ENCODE measurements at places on chromosomes 13 and 19.

GRCh38 chr19:4115050-4115817 is 8.7 kb downstream of the MAP2K2 start:
- no peak for DNase-seq

- DNase-seq: no peak
These were observed 1697.2 kb upstream of the PCDH20 start for GRCh38 chr13:63112799-63113395.

- DNase-seq: no peak
These were observed 17.4 kb downstream of the CCDC70 start for GRCh38 chr13:51879133-51879532.

- DNase-seq: no peak
These were observed 245.7 kb downstream of the DNAJC15 start for GRCh38 chr13:43269037-43269481.

GRCh38 chr13:94315188-94315587 is 164.3 kb downstream of the DCT start:
- DNase-seq: no peak

DNA sequence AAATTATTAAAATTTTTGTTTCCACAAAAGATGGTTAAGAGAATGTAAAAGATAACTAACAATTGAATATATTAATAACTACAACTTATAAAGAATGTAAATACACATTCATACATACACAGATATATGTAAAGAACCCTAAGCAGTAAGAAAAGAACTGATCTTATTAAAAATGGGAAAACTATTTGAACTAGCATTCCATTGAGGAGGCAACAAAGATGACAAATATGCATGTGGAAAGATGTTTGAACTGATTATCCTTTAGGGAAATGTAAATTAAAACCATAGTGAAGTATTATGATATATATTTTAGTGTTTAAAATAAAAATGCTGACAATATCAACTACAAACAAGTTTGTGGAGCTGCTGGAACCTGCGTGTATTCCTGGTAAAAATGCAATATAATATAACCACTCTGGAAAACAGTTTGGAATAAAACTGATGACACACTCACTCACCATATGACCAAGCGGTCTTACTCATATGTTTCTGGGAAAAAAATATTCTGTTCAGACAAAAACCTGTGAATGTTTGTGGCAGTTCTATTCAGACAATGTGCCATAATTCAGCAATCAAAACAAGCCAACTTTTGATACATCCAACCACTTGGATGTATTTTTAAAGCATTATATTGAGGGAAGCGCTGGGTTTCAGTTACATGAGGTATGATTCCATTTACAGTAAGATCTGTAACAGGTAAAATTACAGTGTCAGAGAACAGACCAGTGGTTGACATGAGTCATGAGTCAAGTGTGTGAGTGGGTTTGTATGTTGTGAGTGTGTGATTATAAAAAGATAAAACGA is 694.4 kb upstream of the SLITRK5 start:
- no peak for DNase-seq

DNA sequence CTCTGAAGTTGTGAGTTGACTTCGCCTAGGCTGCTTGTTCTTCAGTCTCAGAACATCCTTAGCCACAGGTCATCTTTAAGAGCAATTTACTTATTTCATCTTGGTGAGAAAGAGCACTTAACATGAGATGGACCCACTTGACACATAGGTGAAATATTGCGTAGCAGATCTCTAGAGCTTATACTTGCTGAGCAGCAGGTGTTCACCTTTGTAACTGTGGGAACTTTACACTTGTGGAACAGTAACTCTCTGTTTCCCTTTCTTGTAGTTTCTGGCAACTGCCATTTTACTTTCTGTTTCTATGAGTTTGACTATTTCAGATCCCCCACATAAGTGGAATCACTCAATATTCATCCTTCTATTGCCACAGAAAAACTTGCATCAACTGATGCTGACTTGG is 95.7 kb downstream of the SLC10A2 start:
- DNase-seq: no peak

GRCh38 chr19:53876651-53877224 is 5.3 kb upstream of the PRKCG start:
- DNase-seq: no peak

GRCh38 chr13:75978818-75979217 is 342.7 kb downstream of the LMO7 start:
- no peak for DNase-seq

GRCh38 chr13:48532256-48532505 is 699 bp downstream of the RCBTB2 start:
- DNase-seq: no peak

GRCh38 chr13:37342205-37342604 is 236.7 kb upstream of the CSNK1A1L start:
- DNase-seq: no peak

GRCh38 chr13:34308725-34309124 is 490.8 kb downstream of the RFC3 start:
- no peak for DNase-seq

DNA sequence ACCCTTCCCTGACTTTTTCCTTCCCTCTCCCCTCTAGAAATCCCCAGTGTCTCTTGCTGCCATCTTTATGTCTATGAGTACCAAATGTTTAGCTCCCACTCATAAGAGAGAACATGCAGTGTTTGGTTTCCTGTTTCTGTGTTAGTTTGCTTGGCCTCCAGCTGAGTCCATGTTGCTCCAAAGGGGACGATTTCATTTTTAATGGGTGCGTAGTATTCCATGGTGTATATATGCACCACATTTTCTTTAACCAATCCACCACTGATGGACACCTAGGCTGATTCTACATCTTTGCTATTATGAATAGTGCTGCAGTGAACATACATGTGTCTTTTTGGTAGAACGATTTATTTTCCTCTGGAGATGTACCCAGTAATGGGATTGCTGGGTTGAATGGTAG is 123.8 kb downstream of the UGGT2 start:
- no peak for DNase-seq

DNA sequence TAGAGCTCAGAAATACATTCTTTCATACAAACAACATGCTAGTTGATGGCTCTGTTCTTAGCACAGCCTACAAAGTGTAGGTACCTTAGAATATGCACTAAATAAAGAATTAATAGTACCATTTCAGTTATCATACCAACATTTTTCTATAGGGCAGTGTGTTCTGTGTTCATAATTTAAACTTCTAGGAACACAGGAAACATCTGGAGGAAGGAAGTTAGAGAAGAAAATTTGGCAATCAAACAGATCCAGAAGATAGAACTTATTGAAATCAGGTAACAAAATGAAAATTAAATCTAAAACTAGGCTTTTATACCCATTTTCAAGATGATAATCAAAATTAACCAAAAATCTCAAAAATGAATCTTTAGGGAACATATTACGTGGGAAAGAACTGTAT is 527.5 kb downstream of the DCT start:
- no peak for DNase-seq

GRCh38 chr19:12985049-12985776 is 10.1 kb upstream of the NFIX start:
- DNase-seq: peak; percentile 70

DNA sequence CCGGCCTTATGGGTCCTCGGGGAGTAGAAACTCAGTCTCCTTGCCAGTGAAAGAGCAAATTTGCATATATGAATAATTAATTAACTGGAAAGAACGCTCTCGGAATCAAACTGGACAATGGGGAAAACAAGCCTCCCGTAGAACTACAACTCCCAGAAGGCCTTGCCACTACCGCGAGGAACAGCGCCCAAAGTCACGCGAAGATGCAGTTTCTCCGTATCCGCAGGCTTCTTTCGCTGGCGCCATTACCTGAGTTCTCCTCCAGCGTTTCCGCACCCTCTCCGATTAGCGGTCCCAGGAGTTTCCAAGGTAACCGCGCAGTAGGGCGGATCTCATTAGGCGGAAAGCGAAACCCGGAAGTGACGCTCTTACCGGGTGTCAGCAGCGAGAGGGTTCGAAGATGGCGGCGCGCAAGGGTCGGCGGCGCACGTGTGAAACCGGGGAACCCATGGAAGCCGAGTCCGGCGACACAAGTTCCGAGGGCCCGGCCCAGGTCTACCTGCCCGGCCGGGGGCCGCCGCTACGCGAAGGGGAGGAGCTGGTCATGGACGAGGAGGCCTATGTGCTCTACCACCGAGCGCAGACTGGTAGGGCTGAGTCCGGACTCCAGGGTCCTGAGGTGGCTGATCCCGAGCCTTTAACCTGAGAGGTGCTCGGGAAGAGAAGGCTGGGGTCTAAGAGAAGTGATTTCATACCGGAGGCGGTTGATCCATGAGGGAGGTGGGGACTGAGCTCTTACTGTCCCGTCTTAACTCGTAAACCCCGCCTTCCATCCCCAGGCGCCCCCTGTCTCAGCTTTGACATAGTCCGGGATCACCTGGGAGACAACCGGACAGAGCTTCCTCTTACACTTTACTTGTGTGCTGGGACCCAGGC is at the start of gene GRWD1:
Gene GRWD1, plus strand, starts transcription at position 378 of the 876 bp plus-strand sequence. Its CDS starts 23 bp downstream, at position 401.
- DNase-seq: peak; percentile 76

- DNase-seq: no peak
These were observed 2.0 kb downstream of the GPI start for GRCh38 chr19:34366738-34367623.

DNA sequence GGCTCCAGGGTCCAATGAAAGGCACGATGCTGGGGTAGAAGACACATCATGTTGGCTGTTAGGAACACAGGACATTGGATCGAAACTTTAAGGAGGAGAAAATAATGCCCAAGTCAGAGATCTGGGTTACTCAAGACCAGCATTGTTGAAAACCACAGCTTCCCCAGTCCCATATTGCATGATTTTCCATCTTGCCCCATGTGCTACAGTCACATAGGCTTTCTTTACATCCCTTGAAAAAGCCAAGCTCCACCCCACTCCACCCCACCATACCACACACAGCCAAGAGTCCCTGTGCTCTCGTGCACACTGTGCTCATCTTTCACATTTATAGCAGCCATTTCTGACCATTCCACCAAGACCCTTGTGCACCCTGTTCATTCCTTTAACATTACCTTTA is 636.2 kb downstream of the DIAPH3 start:
- no peak for DNase-seq

DNA sequence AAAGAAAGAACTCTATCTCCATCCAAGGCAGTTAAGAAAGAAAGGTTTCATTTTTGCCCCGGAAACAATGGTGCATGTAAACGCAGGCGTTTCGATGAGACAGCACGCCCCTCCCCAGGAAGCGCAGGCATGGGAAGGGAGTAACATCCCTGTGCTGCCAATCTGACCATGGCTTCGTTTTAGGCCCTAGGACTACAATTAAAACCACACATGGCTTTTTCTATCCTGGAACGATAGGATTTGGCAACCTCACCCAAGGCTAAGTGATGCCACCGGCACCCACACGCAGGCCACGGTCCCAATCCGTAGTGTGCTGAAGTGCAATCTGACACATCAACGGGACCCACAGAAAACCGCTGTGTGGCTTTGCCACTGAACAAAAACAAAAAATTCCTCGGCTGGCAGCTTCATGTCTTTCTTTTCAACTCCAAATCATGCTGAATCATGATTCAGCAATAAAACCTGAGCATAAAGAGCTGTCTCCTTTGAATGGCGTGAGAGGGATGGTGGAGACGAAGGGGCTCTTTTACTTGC is 24.2 kb downstream of the RANBP3 start:
- no peak for DNase-seq

- DNase-seq: peak; percentile 50
These were observed 7.9 kb downstream of the VASP start for GRCh38 chr19:45515081-45515624.

- DNase-seq: no peak
These were observed 94.5 kb downstream of the GNG7 start for GRCh38 chr19:2607712-2608601.

DNA sequence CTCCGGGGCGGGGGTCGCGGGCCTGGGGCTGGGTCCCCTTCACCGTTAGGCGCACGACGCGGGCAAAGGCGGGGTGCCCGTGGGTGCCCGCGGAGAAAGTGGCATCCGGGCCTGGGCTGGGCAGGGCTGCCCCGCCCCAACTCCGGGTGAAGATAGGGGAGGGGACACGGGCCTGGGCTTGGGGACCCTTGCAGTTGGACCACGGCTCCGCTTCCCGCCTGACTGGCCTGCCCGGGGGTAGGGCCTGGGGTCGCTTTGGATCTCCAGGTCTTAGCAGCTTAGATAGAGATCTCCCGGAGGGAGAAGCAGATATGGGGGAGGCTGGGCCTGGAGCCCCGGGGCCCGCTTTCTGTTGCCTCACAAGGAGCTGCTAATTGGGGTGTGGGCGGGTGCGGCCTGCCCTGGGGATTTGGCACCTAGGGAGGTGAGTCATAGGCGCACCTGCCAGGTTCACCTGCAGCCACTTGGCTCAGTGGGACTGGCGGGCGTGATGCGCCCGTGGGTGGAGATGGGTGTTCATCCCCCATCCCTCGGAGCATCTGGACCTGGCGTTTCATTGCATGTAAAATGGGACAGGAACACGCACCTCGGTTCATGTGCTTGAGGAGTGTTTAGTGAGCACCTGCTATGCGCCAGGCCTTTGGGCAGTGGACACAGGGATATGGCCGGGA is 585 bp downstream of the MAP1S start:
- DNase-seq: no peak

DNA sequence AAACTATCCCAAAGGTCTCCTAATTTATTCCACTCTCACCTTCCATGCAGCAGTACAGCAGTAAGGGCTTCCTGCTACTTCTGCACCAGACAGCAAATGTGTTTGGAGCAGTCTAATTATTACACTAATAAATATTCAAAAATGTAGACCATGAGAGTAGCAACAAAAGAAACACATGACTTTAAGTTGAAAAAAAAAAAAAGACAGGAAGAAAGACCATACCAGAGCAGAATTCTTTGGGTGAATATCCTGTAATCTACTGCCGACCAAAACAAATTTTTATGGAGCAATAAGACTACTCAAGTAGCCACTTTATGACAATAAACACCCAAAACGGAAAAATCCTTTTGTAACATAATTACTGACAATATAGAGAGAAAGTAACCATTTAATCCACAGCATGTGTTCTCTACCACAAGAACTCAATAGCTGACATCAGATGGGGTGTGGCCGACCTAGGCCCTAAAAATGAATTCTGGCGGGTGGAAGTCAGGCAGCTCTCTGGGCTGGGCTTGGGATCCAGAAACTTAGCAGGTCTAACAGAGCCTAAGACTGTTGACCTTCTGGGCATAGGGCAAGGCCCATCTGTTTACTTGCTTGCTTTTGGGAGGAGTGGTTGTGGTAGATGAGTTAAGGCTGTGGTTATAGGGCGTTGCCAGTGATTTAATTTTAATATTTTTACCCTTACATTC is 4.6 kb downstream of the KLF12 start:
- no peak for DNase-seq

All from substantia nigra (tissue), 51 donors.